ENCODE measurements at places on chromosomes 16 and 17. TPM values are rescaled to one million over a fixed set of nuclear protein-coding genes. Genes with fewer than 3 reads are reported as not detected.
A peak's percentile ranks its signal among the peaks of the same experiment; 100 is the strongest.

DNA sequence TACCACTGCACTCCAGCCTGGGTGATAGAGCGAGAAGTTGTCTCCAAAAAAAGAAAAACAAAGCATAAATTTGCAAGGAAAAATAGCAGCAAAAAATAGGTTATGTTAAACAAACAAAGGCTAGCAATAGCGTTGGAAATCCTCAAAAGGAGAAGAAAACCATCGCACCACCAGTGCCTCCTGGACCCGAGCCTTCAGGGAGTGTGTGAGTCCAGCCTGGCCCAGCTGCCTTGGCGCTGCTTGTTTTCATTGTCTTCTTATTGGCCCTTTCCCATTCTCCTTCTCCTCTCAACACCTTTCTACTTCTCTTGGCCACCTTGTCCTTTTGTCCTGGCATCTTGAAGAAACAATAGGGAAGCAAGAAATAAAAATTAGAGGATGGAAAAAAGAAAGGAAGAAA is 4.5 kb upstream of the UBALD2 start:
- no peak for DNase-seq

- no peak for DNase-seq
Measured at GRCh38 chr17:80265205-80266068, 4.8 kb downstream of the RNF213 start.

Gene PROCA1
- total RNA-seq, result 0.99 TPM

- DNase-seq, result peak; percentile 91
Measured at GRCh38 chr16:19696328-19696727, 21.7 kb downstream of the KNOP1 start.

Gene NPB
- 0.59 TPM for total RNA-seq

DNA sequence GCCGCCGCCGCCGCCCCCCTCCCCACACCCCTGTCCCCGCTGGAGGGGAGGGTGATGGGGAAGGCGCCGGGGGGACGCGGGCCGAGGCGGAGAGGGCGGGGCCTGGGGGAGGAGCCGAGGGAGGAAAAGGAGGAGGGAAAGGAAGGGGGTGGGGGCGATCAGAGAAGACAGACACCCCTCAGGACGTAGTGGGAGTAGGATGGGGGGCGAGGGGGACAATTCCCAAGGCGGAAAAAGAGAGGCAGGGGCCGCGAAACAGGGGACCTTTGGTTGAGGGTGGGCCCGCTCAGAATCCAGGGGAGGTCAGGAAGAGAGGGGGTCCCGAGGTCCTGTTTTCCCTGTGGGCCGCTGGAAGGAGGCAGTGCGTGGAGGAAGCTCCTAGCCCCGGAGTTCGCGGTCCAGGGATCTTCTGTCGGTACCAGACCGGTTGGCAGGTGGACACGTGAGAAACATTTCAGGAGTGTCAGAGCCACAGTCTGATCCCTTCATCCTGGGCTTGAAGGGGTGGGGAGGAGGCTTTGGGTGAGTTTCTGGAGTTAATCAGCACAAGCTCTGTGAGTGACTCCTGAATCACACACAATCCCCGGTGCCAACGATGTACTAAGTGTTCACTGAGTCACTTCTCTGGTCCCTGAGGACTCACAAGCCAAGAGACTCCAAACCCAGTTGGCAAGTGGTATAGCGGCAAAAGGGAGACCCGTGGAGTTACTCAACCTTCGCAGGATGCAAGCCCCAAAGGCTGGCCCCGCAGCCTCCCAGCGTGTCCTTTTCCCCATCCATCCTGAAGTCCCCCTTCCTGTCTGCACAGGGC is at the start of gene XYLT1:
Gene XYLT1 (minus strand): TSS at position 53 of the 811 bp plus-strand sequence. CDS start 164 bp downstream, outside the sequence.
- peak; percentile 57 for DNase-seq

Gene LPCAT2
- total RNA-seq, result 24.0 TPM

DNA sequence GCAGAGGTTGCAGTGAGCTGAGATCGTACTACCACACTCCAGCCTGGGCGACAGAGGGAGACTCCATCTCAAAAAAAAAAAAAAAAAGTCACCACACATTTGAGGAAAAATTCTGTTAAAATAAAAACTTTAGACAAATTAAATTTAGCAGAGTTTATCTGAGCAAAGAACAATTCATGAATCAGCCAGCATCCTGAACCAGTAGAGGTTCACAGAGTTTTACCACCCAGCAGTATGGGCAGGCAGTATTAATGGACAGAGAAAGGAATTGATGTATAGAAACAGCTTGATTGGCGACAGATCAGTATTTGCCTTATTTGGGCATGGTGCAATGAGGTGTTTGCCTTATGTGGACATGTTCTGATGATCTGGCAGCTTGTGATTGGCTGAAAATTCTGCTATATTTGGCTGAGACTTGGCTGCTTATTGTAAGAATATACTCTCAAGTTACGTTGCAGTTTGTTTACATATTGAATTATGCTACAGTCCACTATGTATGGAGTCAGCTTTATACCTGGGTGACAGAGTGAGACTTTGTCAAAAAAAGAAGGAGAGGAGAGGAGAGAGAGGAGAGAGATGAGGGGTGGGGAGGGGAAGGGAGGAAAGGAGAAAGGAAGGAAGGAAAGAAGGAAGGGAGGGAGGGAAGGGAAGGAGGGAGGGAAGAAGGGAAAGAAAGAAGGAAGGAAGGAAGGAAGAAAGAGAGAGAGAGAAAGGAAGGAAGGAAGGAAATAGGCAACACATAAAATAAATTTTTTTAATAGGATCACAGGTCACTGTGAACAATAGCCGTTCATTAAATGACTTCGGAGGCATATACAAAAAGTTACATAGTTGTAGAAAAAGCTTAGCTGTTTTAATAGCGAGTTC is 14.6 kb downstream of the ABCC3 start:
- no peak for DNase-seq

DNA sequence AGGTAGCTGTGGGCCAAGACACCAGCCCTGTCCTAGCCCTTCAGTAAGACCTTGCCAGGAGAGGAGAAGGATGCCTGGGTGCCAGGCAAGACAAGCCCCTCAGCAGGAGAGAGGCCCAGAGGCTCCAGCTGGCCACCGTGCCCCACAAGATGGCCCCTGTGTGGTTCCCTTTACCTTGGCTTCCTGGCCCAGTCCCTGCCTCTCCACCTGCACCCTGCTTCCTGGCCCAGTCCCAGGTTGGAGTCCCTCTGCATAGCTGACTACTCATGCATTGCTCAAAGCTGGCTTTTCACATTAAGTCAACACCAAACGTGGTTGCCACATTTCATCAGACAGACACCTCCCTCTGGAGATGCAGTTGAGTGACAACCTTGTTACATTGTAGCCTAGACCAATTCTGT is 4.0 kb downstream of the SYNGR3 start:
- DNase-seq, result no peak

Gene EXOC7
- total RNA-seq, result 65.8 TPM

GRCh38 chr17:74624131-74624530 is 593 bp upstream of the CD300E start:
- no peak for DNase-seq

DNA sequence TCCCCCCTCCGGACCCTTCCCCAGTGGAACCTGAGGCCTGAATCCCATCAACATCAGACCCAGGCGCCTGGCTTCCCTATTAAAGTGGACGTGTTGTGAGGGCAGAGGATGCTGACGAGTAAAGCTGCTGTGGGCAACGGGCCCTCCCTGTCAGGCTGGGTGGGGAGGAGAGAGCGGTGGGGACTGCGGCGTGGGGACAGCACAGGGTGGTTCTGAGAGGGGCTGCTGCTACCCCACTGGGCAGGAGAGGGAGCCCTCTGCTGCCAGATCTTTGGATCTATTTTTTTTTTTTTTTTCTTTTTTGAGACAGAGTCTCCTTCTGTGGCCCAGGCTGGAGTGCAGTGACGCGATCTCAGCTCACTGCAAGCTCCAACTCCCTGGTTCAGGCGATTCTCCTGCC is 5.9 kb downstream of the CA5A start:
- DNase-seq, result no peak

- DNase-seq, result no peak
Measured at GRCh38 chr16:4656695-4657686, 32.4 kb downstream of the MGRN1 start.

Gene CDRT15L2
- not detected for total RNA-seq

Gene EIF3CL
- total RNA-seq, result 59.1 TPM

Data from skin of body (tissue), 3 donors.